Lower lobe of right lung (tissue), 2 donors: ENCODE measurements at places on chromosomes 5 and 9.

GRCh38 chr5:91103353-91104061, 279.6 kb downstream of the ARRDC3 start:
- DNase-seq, result no peak

- DNase-seq, result no peak
These were observed 202.7 kb upstream of the CDKN2B start for GRCh38 chr9:22211588-22212360.

DNA sequence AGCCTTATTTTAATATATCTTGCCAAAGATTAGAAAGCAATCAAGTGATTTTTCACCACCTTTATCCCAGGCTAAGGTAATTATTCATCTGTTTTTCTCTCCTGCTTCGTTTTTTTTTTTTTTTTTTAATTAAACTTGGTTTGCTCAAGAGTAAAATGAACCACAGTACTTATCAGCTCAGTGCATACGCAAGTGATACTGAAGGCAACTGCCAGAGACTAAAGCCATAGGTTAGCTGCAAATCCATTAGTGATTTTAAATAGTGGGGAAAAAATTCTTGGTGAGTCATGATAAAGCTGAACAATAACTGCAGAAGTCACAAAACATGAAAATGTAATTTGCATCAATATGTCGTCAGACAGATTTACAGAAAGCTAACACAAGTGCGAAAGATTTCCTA, 829.1 kb downstream of the PTPRD start:
- DNase-seq, result no peak

DNA sequence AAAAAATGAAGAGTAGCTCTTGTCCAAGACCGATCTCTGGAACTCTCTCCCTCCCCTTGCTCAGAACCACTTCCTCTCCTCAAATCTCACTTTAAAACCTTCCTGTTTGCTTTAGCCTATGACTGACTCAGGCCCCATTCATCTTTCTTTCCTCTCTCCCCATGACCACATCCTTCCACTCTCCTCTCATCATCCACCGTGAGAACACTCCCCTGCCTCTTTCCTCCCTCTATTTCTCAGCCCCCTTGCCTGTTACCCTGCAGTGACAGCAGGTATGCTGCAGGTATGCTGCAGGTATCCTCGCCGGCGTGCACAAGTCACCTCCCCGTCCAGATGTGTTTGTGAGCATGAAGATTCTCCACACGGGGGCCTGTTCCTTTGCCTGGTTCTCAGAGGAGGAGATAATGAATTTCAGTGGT, 505.3 kb downstream of the CCDC171 start:
- DNase-seq, result no peak

- no peak for DNase-seq
These were observed 156.1 kb downstream of the NXNL2 start for GRCh38 chr9:88691091-88691490.
